ENCODE measurements at places on chromosomes 11 and 22. TPM values are rescaled to one million over a fixed set of nuclear protein-coding genes. Genes with fewer than 3 reads are reported as not detected.

RFPL2 gene
- not detected for total RNA-seq

- H3K27me3 ChIP-seq, result no peaks in the 10 kb centered on the region
- no peak overlapping the region for H3K4me3 ChIP-seq
- no peak overlapping the region for H3K27ac ChIP-seq
- no peaks in the 10 kb centered on the region for H3K4me1 ChIP-seq
- DNase-seq, result no peak
Observed at GRCh38 chr11:38594895-38595294, 1996.9 kb upstream of the RAG2 start.

PGA5 gene
- total RNA-seq, result 2.0 TPM

WEE1 gene
- 20.8 TPM for total RNA-seq

SPON1 gene
- 37.8 TPM for total RNA-seq

DNA sequence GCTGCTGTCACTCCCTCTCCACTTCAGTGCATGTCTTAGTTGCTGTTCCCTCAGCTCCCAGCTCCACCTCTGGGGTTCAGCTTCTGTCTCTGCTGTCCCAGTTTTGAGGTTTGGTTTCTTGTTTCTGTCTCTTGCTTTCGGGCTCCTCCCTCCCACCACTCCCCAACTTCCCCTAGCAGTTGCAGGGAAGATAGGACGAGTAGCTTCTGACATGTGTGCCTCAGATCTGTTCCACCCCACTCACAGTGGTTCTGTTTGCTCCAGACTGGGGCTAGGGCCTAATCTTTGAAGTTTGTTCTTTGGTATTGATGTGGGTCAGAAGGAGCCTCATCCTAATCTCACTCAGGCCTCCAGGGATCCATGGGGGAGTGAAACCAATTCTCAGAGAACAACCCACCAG, 2.6 kb upstream of the RRM1 start:
- H3K27me3 ChIP-seq, result no peaks in the 10 kb centered on the region
- H3K4me3 ChIP-seq, result no peak overlapping the region
- H3K36me3 ChIP-seq, result peaks cover 14% of the 10 kb centered on the region
- no peak overlapping the region for H3K27ac ChIP-seq
- H3K4me1 ChIP-seq, result peaks cover 11% of the 10 kb centered on the region

DNA sequence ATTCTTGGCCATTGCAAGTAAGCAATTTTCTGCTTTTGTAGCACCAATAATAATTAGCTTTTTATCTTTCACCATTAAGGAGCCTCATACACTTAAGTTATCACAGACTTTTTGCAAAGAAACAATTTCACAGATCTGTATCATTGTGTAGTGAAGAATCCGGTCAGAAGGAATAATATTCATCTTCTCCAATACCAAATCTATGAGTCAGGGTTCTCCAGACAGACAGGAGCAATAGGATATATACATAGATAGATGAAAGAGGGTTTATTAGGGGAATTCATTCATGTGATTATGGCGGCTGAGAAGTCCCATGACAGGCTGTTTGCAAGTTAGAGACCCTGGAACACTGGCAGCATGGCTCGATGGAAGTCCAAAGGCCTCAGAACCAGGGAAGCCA, 82.9 kb upstream of the UBASH3B start:
- H3K36me3 ChIP-seq, result no peaks in the 10 kb centered on the region
- H3K27me3 ChIP-seq, result no peaks in the 10 kb centered on the region
- H3K4me1 ChIP-seq, result no peaks in the 10 kb centered on the region
- no peak for DNase-seq
- no peak overlapping the region for H3K27ac ChIP-seq
- H3K4me3 ChIP-seq, result no peak overlapping the region
